ENCODE measurements at places on chromosomes 7 and 10.

DNA sequence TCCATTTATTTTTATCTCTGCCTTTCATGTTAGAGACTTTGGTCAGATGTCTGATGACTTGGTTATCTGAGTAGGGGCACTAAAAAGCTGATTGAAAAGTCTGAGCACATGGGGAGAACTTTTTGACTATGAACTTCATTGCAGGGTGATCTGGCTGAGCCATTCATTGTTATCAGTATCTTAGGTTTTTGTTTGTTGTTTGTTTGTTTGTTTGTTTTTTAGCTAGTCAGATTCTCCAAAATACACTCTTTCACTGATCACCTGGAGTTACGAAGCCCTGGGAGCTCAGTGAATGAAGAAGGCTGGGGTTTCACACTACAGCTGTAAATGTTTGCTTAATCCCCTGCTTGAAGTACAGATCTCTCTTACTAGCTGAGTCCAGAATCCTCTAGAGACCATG lies 28.6 kb upstream of the DLG5 start:
- DNase-seq, result no peak

- DNase-seq, result no peak
Observed at GRCh38 chr7:100546926-100547800, 8.2 kb downstream of the AGFG2 start.

DNA sequence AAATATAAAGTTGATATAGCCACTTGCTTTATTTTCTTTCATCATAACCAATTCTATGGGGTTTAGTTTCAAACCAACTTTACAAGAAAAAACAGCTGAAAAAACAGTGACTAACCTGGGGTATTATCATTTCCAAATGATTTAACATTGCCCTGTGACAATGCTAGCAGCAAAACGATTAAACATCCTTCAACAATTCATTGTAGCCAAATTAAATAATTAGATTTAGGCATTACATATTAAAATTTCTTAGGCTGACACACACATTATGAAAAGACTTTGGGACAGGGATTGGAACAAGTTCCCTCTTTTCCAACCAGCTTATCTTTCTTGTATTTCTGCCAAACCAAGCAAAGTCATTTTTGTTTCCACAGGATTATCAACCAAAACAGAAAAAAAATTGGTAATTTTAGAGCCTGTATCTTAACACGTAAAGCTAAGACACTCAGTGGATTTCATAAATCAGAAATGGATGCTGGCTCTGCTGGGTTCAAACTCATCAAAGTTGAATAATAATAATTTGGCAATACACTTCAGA lies 84.0 kb downstream of the SEMA3D start:
- DNase-seq, result no peak

DNA sequence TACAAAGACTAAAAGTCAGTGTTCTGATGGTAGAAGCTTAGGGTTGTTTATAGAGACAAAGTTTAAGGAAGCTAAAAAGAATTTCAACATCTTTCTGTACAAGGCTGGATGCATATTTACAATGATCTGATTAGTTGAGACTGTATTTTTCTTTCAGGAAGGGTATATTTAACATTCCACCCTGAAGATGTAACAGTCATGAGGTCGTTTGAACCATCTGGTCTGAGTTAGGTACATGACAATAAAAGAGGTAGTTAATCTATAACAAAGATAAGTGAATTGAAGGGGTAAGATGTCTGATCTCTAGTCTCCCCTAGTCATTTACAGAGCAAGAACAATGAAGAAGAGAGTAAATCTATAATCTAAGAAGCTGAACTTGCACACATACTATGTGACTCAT lies 821.2 kb downstream of the CNTNAP2 start:
- no peak for DNase-seq

Data from fibroblast of skin of left biceps (primary cell).